ENCODE measurements at places on chromosomes 3 and 15.

GRCh38 chr3:90062016-90062415 lies 954.6 kb downstream of the EPHA3 start:
- no peak for DNase-seq

DNA sequence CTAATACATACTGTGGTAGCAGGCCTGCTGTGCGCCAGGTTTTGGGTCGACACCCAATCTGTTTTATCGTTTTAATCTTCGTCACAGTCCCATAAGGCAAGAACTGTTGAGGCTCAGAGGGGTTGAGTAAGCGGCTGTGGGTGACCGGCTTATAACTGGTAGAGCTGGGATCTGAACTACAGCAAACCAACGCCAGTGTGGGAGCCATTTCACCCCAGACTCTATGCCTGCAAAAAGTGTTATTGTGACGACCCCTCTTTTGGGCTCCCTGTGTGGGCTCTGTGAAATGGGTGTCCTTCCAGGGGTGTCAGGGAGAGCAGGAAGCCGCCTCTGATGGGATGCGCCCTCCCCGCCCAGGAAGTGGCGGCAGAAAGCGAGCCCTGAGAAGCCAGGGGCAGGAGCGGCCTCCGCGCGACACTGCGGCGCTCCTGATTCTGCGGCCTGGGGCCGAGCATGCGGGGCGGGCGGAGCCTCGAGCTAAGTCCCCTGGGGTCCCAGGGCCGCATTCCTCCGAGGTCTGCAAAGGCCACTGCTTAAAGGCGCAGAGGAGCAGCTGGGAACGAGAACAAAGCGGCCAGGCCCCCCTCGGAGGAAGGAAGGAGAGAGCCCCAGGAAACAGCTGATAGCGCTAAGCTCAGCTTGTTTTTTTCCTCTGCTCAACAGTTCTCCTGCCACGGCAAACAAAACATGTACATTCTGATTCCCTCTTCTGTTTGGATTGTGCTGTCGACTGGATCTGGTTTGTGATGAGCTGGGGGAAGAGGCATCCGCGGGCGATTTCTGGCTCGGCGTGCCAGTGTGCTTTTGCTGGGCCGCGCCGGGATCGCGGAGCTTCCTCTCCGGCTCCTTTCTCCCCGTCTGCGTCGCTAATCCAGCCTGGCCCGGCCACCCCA lies 33.9 kb downstream of the GRK7 start:
- no peak for DNase-seq

DNA sequence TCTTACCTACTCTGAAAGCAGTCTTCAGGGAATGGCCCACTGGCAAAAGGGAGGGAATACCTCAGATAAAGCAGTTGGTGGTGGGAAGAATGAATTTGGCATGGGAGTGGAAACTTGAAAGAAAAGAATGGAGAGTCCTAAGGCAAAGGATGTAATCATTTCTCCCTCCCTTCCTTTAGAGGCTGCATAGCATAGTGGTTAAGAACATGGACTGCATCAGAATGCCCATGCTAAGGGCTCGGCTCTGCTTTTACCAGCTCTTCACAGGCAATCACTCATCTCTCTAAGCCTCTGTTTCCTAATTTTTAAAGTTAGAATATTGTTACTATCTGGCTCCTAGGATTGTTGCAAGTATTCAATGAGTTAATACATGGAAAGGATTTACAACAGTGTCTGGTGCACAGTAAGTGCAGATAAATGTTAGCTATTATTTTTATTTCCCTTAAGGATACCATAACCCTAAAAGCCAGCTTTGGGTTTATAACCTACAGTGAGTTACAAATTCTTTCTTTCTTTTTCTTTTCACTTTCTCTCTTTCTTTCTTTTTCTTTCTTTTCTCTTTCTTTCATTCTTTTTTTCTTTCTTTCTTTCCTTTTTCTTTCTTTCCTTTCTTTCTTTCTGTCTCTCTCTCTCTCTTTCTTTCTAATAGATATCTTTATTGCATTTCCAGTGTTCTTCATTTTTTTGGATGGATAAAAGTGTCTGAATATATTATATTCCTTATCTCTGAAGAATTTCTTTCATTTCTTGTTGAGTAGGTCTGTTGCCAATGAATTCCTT lies 23.6 kb downstream of the VEPH1 start:
- DNase-seq, result no peak

DNA sequence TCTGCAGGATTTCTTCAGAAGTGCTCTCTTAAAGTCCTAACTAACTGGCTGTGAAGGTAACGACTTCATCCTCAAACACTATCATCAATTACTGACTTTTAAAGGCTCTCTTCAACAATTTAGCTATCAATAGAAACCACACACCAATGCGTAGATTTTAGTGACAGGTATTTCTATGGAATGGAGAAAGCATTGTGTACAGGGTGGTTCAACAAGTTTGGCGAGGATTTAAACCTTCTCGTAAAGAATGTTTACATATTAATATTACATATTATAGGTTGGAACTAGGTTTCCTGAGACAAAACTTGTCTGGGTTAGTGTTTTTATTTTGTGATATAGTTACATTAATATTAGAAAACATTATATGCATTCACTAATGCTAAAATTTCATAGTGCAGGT lies 233.6 kb downstream of the CHL1 start:
- DNase-seq, result no peak

Data from NCI-H510A (cell line).